CMK (cell line): ENCODE measurements at places on chromosomes 5 and 9.

DNA sequence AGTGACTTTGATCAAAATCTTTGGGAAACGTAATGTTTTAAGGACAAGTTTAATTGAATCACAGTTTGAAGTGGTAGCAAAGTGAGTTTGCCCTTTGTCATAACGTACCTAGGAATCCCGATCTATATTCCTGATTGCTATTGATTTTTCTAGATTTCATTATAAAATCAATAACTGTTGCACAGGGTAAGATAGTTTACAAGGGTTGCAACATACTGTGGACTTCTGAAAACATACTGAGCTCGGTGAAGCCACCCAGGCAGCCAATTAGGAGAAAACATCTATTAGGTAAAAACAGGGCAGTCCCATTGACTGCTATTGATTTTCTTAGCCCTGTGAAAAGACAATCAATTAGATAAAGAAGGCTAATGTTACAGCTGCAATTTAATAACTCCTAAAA is 659.9 kb downstream of the ISL1 start:
- no peak for DNase-seq

DNA sequence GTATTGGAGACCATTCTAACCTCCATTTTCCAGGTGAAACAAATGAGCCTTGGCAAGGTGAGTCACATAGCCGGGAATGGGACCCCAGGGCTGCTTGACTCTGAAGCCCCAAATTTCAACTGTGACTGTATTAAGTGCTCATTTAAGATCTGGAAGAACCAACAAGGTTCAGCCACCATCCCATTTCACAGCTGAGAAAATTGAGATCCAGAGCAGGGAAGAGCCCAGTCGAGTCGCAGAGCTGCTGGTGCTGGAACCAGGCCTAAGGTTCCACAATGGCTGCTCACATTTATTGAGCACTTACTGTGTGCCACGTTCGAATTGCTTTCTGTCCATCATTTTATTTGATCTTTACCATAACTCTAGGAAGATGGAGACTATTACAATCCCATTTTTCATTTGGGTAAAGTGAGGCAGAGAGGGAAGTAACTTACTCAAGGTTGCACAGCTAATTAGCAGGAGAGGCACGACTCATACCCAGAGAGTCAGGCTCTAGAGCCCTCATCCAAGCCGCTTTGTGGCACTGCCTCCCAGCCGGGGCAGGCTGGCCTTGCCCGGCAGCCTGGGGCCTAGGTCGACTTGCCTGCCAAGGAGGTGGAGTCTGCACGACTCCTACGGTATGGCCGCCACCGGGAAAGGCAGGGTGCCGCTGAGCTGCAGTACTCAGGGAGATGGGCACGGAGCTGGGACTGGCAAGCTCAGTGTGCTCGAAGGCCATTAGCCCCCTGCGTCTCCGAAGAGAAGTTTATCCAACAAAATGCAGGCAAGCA is 4.3 kb upstream of the NTNG2 start:
- no peak for DNase-seq

- DNase-seq = no peak
These were observed 326.6 kb downstream of the ARL15 start for GRCh38 chr5:53983568-53984460.

DNA sequence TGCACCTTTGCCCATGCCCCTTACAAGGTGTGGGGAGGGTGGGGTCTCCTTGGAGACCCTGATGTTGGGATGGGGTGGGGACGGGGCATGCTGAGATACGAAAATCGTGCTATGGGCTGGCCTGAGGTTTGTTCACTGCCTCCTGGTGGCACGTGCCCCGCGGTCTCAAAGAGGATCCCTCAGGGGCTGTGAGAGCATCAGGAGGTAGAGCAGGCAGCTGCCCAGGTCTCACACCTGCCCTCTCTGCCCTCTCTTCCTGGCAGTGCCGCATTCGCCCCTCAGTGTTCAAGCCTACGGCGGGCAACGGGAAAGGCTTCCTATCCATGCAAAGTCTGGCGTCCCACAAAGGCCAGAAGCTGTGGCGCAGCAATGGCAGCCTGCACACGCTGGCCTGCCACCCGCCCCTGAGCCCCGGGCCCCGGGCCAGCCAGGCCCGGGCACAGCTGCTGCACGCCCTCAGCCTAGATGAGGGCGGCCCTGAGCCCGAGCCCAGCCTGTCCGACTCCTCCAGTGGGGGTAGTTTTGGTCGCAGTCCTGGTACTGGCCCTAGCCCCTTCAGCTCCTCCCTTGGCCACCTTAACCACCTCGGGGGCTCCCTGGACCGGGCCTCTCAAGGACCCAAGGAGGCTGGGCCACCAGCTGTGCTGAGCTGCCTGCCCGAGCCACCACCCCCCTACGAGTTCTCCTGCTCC is 6.7 kb downstream of the N4BP3 start:
- no peak for DNase-seq

DNA sequence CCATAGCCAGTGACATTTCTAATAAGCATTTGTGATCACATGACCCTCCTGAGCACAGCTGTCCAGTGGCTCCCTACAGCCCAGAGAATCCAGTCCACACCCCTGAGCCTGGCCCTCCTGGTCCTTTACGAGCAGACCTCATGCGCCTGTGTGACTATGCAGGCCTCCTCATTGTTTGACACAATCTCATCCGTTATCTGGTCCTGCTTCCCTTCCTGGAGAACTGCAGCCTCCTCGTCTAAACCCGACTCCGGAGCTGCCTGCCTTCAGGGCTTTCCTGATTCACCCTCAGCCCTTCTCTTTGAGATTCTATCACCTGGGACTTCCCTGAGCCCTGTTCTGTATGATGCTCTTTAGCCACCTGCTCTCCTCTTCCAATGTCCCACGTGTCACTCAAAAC is 79.7 kb downstream of the GPR21 start:
- no peak for DNase-seq
